Myocyte (in vitro differentiated cells): ENCODE measurements at places on chromosomes 11 and 22. TPM values are rescaled to one million over a fixed set of nuclear protein-coding genes. Genes with fewer than 3 reads are reported as not detected.

DNA sequence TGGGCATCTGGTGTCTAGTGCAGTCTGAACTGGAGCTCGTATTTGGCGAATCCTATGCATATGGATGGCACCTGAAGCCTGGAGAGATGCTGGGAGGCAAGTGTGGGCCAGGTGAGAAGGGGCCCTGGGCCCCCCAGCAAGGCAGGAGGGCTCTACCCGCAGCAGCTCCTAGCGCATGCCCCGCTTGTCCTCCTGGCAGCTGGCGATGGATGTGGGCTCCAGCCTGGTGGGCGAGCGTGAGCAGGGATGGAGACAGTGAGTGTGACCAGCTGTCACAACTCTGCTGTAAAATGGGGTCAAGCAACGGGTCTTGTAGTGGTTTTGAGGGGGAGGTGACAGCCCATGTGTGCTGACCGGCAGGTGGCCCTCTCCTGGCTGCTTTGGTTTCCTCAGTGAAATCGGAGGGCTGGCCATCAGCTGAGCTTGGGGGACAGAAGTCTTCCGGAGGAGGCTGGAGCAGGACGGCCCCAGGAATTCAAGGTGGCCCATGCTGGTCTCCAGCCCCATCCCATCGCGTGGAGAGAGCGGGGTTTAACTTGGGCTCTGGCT is 12.0 kb downstream of the FRMD8 start:
- no peak for DNase-seq

- no peak for DNase-seq
These were observed 1.0 kb downstream of the PIM3 start for GRCh38 chr22:49961601-49962011.

APOA4 gene
- total RNA-seq: not detected in 2 replicates

DNA sequence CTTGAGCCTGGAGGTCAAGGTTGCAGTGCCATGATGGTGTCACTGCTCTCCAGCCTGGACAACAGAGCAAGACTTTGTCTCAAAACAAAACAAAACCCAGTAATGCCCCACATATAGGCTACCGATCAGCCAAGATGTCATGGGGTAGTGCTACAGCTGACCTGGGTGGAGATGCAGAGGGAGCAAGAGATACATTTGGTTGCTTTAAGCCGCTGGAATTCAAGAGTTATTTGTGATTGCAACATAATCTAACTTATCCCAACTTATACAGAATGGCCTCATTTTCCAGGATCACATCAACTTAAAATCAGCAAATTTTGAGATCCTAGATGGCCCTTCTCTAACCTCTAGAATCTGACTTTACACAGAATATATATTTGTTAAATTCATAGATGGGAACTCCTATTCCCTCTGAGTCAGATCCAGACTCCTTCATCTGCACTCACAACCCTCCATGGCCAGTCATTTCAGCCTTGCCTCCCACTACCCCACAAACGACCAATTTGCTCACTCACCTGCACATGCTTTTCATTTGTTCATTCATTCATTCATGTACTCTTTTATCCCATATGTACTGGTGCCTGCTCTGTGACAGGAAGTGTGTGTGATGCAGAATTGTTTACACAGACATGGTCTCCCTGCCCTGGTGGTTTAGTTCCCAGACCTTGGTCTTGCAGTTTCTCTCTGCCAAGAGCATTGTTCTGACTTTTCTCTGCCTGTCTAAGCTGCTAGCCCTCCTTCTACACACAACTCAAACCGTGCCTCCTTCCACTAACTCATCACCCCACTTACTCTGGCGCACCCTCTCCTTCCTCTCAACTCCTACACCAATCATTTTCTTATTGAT is 24.1 kb upstream of the APLNR start:
- no peak for DNase-seq

OR52A1 gene
- not detected in 2 replicates for total RNA-seq

DNA sequence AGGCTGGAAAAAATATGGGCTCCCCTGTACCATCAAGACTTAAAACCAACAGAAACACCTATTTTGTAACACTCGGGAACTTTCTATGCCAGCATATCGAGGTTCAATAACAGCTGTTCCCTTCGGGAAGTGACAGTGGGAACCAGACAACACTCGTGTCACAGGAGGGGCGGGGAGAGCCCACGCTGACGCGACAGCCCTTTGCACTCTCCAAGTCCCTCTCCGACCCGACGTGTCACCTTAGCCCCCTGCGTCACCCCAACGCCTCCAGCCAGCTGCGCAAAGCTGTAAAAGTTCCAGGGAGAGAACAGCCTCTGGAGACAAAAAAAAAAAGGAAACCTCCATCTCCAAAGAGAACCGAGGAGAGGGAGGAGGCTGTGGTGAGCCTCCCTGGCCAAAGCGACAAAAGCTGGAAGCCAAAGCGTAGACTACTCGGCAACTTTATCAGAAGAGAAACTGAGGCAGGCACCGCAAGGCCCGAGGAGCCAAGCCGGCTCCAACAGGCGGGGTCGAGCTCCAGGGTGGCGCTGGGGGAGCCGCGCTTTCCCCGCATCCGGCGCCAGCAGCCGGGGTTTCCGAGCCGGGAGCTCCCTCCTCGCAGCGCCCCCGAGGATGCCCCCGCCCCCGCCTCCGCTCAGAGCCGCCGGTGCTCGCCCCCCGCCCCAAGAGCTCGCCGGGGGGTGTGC is 751 bp downstream of the ARFGAP3 start:
- DNase-seq: peak; percentile 73

GRCh38 chr22:34038801-34039555 is 118.7 kb upstream of the LARGE1 start:
- no peak for DNase-seq

DNA sequence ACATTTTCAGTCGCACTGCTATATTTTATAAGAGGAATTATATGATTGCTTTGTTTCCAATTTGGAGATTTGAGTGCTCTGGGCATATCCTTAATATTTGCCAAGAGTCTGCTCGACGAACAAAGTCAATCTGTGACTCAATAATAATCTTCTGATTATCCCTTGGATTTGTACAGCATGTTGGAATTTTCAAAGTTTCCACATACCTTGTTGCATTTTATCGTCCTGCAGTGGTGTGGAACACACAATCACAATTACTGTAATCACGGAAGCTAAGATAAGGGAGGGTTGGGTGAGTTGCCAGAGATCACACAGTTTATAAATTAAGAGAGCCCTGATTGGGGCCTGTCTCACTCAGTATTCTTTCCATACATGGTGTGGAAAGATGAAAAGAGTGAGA is 189.3 kb downstream of the GUCY1A2 start:
- no peak for DNase-seq

RASD2 gene
- 0.36 and 0.45 TPM in 2 replicates for total RNA-seq

MS4A3 gene
- not detected in 2 replicates for total RNA-seq

HBD gene
- not detected in 2 replicates for total RNA-seq

GRCh38 chr22:45626198-45626651 is 45.4 kb upstream of the ATXN10 start:
- no peak for DNase-seq

DNA sequence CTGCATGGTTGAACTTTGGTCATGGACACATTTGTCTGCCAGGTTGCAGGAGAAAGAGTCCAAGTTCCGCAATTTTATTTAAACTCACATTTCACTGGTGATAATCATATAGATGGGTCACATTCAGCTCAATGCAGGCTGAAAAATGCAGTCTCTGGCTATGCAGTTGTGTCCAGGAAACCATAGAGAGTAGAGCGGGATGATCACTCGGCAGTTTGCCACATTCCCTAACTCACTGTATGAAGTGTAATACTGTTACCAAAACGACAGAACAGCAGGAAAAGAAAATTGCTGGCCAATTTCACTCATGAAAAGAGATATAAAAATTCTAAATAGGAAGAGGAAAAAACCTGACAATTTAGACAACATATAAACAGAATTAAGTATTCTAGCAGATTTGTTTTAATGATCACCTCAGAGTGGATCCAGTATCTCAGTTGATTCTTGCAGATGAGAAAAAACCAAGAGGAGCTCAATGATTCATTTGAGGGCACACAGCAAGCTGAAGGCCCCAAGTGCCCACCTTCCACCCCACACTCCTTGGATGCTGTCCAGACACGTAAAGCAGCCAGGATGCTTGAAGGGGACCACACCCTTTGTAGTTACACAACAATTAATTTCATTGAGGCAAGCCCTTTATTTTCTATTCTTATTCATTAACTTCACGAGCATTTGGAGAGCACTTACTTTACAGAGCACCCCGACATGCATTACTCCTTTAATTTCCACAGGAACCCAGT is 422.3 kb downstream of the SOX6 start:
- no peak for DNase-seq

GRCh38 chr22:38415561-38416321 is 39.3 kb downstream of the KCNJ4 start:
- DNase-seq: peak; percentile 53

SCGB1A1 gene
- total RNA-seq: not detected in 2 replicates

DNA sequence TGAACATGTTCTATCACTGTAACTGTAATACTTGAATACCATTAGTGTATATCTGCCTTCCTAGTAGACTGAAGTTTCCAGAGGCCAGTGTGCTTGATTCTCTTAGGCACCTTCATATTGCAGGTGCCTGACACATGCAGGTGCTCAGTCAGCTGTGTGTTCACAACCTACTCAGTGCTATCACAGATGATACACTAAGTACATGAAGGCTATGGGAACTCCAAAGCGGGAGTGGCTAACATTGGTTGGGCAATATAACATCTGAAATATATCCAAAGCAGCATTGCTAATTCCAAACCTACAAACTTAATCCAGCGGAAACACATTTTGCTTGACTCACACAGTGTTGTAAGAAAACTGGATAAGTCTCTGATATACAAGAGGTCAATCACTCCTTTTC is 539.3 kb upstream of the ISX start:
- no peak for DNase-seq

CCDC73 gene
- not detected in 2 replicates for total RNA-seq

- peak; percentile 8 for DNase-seq
These were observed at the start of gene MLC1 for GRCh38 chr22:50085211-50085972. TSS of gene MLC1 (minus strand) at chr22:50085426. CDS start at chr22:50084902, 524 bp downstream.

GRCh38 chr11:67031791-67032561 is 9.0 kb downstream of the SYT12 start:
- no peak for DNase-seq

GRCh38 chr11:74720596-74721478 is 10.4 kb downstream of the CHRDL2 start:
- no peak for DNase-seq

DNA sequence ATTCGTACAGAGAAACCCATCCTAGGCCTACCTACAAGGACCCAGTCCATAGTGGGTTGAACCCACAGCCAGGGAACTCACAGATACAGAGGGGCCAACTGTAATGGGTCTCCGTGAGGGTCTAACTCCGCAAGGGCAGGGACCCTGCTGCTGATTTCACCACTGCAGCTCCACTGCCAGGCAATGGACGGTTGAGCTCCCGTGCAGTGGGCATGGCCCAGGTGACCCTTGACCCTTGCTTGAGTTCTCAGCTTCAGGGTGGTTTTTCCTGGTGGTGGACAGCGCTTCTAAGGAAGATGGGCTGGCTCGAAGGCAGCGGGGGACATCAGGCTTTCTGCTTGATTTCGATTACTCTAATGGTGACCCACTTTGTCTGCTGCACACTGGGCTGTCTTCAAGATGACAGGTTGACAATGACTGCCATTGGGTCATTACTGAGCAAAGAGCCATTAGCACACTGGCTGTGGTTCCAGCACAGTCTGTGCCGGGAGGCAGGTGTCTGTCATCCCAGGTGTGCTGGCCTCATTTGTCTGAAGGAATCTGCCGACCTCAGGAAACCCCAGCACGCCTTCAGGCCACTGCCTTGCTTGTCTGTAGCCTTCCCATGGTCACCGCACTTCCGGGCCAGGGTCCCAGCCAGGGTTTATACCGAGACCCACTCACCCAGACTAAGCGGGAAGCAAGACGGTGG is 3.7 kb upstream of the GAL start:
- no peak for DNase-seq

DNA sequence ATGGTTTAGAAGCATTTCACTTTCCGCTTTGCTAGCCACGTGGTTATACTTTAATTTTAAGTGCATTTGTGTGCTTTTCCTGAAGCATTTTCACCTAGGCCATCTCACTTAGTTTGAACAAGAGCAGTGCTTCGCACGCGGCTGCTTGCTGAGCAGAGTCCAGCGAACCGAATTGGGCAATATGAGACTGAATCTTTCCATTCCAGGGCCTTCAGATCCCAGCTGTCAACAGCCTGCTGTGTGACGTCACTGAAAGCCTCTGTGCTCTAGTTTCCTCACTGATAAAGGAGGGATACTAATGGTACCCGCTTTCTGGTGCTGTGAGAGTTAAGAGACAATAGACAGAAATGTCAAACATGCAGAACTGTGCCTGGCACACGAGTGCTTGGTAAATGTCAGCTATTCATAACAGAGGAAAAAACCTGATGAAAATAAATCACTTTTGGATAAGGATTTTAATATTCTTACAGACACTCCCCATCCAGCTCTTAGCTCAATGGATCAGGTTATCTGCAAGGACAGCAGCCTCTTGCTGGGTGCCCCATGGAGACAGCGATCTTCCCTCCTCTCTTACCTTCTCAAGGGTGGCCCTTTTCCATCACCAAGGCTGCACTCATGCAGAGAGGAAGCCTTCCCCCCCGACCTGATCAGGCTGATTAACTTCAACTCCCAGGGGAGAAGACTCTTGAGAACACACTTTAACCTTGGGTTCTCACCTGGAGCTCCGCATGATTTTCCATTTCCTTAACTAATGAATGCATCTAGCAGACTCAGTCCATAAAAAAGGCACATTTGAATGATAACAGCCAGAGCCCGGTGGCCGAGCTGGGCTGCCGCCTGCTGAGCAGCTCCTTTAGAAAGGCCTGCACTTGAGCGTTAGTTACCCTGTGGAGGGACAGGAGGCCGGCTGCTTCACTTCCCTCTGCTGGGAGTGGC is 3.5 kb upstream of the GLB1L3 start:
- DNase-seq: peak; percentile 14

CASP4 gene
- 54.0 and 59.5 TPM in 2 replicates for total RNA-seq
